Right ventricle myocardium inferior (tissue), 1 donor: ENCODE measurements at places on chromosomes 5 and 9. TPM values are rescaled to one million over a fixed set of nuclear protein-coding genes. Genes with fewer than 3 reads are reported as not detected.

GRCh38 chr9:98573749-98574278 lies 134.9 kb downstream of the GABBR2 start:
- DNase-seq = no peak

The INSL6 gene
- total RNA-seq = not detected

DNA sequence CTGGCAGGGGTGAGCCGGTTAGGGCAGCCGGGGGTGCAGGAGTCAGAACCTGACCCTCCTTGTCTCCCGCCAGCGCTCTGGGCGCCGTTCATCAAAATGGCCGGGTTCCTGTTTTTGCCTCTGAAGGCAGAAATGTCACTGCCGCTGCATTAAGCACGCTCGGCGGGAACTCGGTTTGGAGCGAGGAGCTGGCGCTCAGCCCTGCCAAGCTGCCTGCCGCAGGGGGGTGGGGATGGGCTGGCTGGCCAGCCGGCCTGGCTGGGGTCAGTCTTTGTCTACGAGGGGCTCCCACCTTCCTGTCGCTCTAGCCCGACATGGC lies 63.7 kb downstream of the CXXC5 start:
- no peak for DNase-seq

DNA sequence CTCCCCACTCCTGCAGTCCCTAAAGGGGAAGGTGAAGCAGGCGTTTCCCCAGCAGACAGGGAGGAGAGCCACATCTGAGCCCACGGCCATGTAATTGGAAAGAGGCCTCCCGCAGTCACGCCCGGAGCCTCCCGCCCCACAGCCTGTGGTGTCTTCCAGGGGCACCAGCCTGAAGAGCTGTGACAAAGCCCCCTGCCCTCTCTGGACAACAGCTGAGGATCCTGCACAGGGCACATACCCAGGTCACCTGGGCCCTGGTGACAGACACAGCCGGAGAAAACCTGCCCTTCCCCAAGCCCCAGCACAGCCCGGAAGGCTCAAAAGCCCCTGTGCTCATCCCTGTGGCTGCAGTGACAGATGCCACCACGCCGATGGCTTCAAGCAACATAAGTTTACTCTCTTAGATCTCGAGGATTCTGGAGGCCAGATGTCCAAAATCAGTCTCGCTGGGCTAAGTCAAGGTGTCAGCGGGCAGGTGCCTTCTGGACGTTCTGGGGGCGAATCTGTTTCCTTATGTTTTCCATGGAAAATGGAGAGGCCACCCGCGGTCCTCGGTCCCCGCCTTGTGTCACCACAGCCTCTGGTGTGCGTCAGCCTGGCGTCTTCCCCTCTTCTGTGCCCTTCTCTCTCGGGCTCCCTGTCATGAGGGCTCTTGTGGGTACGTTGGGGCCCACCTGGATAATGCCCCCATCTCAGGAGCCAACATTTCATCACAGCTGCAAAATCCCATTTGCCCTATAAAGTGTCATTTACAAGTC lies 71.5 kb downstream of the PSMB7 start:
- peak; percentile 42 for DNase-seq

- no peak for DNase-seq
These were observed 369.3 kb upstream of the TRPC7 start for GRCh38 chr5:136734628-136735027.

The WNK2 gene
- total RNA-seq = 200 TPM

The DPM2 gene
- 11.9 TPM for total RNA-seq

The IL4 gene
- not detected for total RNA-seq

DNA sequence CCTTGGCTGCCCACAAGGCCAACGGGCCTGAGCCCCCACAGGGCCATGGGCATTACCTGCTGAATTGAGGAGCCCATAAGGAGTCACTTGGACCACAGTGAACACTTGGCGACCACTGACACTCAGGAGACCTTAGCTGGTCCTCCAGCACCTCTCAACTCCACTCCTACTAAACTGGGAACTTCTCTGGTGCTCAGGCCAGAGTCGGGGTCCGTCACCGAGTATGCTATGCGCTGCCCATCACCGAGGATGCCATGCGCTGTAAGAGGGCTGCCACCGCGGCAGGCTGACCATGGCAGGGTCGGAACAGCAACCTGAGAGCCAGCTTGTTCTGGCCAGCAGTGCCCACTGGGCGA lies 600 bp upstream of the SQSTM1 start:
- peak; percentile 80 for DNase-seq

- DNase-seq = no peak
These were observed 444.6 kb upstream of the DAB2 start for GRCh38 chr5:39869396-39869795.

The CERCAM gene
- 7.8 TPM for total RNA-seq

DNA sequence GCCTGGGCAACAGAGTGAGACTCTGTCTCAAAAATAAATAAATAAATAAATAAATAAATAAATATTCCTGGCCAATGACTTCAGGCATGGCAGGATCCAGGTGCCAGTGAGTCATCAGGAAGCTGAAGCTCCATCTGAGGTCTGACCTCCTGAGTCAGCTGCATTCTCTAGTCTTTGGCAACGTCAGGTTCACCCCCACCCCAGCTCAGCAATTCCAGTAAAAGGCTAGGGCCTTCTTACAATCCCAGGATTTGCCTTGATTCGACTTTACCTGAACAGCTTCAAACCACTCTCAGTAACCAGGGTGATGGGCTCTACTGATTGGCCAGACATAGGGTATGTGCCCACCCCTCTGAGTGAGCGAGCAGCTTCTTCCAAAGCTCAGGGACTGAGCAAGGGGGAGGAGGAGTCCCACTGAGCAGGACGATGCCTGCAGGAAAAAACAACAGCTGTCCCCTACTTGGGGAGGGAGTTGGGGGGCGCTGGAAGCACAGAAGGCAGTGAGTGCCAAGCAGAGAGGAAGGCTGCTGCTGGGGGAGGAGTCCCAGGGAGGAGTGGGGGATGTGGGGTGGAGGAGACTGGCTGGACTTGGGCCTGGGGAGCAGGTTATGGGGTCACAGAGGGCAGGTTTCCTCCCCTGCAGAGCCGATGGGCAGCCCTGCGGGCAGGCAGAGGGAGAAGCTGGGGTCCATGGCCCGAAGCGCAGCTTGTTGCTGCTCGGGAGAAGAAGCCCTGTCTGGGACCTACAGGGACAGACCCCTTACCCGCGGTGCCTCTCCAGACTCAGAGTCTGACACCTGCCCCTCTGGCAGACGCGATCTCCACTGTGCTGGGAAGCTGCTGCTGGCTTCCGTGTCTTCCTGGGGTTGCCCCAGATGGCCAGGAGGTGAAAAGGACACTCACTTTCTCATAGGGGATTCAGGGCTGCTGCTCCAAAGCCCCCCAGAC lies 25.9 kb upstream of the UNC5A start:
- no peak for DNase-seq

The SPATA31C1 gene
- total RNA-seq = not detected

DNA sequence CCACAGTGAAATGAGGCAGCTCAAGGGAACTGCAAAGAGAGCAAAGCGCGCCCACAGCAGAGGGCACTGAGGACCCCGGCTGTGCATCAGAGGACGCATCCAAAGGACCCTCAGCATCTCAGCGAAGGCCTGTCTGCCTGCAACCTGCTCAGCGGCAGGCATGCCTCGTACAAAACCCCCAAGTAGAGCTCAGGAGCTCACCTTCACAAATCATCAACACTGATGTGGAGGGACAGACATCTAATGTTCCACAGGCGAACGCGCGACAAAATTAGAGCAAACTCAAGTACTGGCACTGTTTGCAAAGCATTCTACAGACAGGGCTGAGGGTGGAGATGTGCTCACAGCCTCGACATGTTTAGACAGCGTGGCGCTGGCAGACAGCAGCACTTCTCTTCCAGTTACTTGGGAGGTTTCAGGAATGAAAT lies 81.0 kb downstream of the DCP2 start:
- no peak for DNase-seq

The PRLR gene
- total RNA-seq = 0.38 TPM

DNA sequence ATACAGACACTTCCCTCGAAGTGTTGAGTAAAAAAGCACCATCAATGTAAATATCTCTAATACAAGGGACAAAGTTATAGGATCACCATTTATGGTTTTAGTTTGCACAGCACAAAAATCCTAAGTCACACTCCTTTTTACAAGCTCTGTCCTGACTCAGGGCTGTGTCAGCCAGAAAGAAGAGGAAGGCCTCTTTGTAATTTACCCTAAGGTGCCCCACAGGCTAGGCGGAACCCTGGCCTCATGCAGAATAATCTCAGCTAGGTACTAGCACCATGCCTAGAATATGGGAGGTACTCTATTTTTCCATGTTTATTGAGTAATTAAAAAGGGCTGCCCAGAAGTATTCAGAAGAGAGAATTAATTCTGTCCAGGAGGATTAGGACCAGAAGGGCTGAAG lies 36.9 kb downstream of the HAVCR1 start:
- no peak for DNase-seq

DNA sequence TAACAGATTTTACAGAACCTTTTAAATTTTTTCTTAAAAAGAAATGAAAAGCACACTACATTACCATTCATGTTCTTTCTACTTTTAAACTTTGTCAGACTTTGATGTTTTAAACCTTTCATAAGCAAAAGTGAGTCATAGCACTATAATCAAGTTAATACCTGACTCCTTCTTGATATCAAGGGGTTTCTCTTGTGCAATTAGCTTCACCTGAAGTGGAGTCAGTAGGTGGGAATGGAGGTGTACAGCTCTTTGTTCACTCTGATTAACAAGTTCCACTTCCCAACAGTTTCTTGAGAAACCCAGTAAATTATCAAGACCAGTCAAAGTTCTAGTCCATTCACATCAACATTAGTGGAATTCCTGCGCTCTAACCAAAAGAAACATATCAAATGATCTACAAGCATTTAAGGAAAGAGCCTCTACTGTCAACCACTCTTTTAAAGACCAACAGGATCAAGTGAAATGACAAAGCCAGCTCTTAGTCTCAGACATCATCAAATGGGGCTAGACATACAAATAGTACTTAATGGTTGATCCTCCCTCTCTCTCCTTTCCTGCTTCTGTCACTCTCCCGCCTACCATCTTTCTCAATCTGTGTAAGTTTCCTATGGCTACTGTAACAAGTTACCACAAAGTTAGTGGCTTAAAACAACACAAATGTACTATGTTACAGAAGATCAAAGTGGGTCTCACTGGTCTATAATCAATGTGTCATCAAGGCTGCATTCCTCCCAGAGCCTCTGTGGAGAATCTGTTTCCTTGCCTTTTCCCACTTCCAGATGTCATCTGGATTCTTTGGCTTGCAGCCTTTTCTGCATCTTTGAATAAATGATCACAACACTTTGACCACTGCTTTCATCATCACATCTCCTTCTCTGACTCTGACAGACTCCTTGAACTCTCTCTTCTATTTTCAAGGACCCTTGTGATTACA lies 68.0 kb downstream of the HINT1 start:
- no peak for DNase-seq

The IFNB1 gene
- total RNA-seq = not detected

GRCh38 chr5:120803282-120803681 lies 339.2 kb downstream of the PRR16 start:
- DNase-seq = no peak

GRCh38 chr5:67037171-67037570 lies 159.4 kb downstream of the CD180 start:
- no peak for DNase-seq

DNA sequence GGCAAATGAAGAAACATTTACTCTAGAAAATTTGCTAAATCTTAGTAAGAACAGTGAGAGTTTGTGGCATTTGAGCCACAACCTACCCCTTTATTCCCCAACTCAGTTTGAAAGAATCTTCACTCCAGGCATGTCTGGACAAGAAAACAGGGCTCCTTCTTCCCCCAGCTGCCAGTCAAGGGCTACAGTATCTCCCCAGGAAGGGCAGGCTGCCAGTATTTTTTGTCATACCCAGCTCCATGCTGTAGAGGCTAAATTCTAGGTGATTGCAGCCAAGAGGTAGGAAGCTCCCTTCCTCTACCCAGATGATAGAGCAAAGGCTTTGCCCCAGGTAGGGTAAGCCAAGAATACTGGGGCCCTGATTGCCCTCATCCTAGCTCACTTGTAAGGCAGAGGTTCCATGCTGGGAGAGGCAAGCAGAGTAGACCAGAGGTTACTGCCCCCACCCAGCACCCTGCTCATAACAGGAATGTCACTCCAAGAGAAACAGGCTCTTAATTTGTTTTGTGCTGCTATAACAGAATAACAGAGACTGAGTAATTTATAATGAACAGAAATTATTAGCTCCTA lies 20.0 kb upstream of the GRPEL2 start:
- DNase-seq = no peak

GRCh38 chr5:134118212-134118835 lies 3.8 kb downstream of the TCF7 start:
- DNase-seq = no peak

The ALDOB gene
- 0.43 TPM for total RNA-seq

The LCN15 gene
- total RNA-seq = 0.46 TPM

GRCh38 chr5:173771121-173771724 lies 116.9 kb upstream of the CPEB4 start:
- no peak for DNase-seq

- no peak for DNase-seq
These were observed 82.0 kb downstream of the WNK2 start for GRCh38 chr9:93265972-93266371.

DNA sequence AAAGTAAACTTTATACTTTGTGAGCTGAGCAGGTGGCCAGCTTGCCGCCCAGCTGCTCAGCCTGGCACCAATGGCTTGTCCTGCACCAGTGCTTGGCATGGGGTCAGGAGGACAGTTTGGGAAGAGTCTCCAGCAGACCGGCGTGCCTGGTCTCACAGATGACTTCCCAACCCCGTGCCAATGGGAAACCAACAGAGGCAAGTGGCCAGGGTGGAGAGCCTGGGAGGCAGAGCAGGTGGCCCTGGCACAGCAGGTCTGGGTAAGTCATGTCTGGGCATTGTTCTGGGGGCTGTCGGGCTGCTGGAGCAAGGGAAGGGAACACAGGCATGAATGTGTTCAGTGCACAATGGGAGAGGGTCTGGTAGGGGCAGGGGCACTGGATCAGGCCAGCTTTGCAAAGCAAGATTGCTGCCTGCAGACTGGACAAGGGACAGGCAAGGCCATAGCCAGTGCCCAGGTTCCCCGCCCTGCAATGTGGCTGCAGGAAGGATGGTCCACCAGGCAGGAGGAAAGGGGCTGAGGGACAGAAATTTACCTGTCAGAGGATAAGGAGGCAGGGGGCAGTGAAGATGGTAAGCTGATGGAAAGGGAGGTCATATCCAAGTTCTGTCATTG lies 76.2 kb upstream of the ALDH1B1 start:
- no peak for DNase-seq

DNA sequence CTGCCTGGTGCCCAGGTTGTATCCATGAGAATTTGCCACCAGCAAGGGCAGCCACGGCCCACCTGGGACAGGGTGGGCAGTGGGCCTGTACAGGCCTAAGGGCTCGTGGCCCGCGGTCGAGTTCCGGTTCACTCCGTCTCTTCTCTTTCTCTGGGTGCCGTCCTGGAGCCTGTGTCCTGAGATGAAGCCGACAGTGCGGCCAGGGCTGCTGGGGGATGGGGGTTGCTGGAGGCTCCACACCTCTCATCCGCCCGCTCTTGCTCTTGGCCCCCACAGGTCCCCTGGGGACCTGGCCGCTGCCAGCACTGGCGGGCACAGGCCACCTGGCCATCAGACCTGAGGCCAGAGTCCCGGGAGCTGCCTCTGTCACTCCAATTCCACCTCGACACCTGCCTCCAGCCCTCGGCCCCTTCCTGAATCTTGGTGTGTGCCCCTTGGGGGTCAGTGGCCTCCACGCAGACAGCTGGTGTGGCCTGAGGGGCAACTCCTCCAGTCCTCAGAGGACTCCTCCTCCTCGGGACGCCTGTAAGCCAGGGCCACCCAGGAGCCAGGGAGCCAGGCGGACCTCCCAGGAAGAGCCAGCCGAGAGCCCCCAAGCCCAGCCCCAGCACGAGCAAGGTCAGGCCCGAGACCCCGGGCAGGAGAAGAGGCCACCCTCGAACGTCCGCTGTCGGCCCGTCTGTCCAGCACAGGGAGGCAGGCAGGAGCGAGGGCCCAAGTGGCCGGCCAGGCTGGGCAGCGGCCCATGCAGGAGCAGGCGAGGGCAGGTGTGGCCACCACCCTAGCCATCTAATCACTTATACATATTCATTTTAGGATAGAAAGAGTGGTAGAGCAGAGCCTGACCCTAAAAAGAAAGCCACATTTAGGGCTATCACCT lies 5.2 kb downstream of the LRRC26 start:
- DNase-seq = no peak
